Cortex of kidney (tissue), 1 donor: ENCODE measurements at places on chromosomes 2 and 18.

DNA sequence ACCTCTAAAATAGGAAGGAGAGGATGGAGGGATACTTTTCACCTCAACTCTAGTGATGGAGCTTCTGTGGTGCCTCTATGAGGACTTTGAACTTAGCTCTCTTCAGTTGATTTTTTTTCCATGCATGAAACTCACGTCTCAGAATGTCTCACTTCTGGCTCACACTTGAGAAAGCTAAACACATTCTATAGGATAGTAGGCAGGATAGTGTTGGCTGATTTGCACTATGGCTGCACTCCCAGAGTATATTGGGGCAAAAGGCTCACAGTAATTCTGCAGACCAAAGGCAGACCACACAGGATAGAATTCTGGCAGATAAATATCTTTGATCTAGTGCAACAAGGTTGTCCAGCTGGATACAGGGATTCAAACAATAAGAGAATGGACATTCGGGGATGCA, 1093.5 kb downstream of the LRP1B start:
- no peak for DNase-seq

- no peak for DNase-seq
Measured at GRCh38 chr2:4420032-4420431, 716.7 kb downstream of the DCDC2C start.

DNA sequence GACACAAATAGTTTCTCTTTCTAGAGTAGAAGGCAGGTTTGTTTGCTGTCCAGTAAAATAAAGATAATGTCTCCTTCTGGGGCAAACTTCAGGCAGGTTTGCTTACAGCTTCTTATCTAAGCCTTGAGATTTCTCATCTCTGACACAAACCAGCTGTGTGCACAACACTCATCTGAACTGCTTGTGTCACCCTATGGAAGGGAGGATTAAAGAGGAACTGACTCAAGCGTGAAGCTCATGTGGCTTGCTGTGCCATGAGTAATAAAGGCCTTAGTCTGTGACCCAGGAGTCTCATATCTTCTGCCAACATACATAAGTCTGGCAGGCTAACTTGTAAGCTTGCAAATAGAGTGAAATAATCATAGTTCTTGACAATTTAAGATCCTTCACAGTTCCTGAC, 24.2 kb upstream of the CPO start:
- no peak for DNase-seq

- DNase-seq = no peak
Measured at GRCh38 chr2:162182395-162182794, 30.3 kb upstream of the GCG start.

GRCh38 chr18:25279133-25279532, 72.8 kb downstream of the ZNF521 start:
- DNase-seq = no peak

DNA sequence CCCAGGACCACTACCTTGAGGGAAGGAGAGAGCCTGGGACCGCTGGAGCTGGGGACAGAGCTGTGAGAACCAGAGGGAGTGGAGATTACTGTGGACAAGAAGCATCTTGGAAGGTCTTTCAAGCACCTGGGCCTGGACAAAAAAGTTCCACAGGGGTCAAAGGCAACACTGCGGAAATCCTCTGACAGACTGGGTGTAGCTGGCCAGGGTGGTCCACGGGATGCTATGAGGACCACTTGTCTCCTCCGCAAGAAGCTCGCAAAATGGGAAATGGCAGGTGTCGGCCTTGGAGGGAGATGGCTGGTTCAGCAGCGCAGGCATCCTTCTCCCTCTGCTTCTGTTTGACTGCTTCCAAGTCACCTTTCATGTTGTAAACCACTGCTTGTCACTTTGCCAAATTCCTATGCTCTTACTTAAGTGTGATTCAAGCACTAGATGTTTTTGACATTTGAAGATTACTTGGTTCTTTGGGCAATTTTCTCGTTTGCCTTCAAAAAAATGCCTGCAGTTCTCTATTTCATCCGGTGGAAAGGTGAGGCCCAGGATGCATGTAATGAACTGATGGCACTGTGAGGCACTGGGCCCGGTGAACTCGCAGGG, 27.7 kb downstream of the KLHL29 start:
- no peak for DNase-seq

GRCh38 chr18:30709595-30709994, 332.9 kb downstream of the DSC3 start:
- DNase-seq = no peak

- DNase-seq = no peak
Measured at GRCh38 chr2:61538920-61539520, 864 bp upstream of the XPO1 start.

DNA sequence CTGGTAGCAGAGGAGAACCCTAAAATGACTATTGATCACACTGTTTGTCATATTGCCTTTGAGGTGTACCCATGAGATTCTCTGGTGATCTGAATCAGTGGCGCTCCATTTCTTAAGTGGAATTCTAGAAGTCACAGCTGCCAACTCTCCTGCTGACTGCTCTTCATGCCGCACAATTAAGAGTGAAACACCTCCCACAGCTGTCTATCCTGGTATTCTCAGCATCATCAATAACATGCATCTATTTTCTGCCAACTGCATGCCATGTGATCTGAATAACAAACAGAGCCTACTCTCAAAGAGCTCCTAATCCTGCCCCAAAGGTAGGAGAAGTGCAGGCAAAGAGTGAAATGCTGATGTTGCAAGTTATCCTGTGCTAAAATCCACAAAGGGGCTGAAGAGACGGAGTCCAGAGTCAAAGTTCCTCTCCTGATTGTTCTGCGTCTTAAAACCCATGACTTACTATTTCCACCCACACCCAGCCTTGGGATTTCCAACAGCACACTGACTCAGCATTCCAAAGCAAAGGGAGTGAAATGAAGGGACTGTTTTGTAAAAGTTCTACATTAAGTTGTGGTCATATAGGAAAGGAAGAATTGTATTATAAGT, 13.7 kb upstream of the DAPL1 start:
- DNase-seq = no peak

DNA sequence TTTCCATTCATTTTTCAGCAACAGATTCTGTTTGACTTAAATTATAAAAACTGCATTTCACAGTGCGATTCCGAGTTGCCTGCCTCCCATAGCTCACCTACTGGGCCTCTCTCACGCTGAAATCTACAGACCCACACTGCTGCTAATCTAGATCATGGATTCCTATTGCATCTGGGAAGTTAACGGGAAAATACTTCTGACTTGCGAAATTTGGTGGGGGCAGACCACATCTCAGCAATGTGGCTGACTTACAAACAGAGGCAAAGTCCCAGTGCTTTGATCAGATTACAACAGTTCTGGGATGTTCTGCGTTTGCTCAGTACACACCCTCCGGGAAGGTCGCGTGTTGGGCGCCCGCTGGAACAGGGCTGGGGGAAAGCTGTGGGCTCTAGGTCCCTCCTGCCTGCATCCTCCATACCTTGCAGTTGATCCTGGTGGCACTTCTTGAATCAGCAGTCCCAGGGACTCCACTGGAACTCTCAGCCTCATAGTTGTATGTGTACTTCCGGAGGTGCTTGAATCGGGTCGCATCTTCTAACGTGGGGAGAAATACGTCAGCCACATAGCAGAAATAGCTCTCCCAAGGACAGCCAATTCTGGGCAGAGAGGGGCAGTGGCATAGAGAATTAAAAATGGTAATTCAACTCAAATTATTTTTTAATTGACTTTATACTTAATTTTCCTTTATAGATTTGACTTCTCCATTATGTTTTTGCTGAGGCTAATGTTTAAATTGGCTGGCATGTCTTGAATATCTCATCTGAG, 1.7 kb downstream of the APOB start:
- no peak for DNase-seq

DNA sequence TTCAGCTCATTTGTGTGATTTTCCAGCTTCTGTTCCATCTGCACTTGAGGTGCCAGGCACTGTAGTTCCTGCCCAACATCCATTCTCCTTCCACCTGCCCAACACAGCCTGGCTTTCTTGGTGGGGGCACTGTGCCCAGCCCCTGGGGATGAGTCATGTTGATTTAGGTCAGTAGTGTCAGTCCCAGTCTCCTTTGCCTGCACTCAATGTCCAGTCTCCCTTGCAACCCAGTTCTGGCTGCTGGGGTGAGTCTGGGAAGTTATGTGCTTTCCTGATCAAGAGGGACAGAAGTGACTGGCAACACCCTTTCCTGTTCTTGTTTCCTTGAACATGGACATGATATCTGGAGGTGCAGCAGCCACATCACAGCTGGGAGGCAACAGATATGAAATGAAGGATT, 1.5 kb upstream of the ASB18 start:
- no peak for DNase-seq

DNA sequence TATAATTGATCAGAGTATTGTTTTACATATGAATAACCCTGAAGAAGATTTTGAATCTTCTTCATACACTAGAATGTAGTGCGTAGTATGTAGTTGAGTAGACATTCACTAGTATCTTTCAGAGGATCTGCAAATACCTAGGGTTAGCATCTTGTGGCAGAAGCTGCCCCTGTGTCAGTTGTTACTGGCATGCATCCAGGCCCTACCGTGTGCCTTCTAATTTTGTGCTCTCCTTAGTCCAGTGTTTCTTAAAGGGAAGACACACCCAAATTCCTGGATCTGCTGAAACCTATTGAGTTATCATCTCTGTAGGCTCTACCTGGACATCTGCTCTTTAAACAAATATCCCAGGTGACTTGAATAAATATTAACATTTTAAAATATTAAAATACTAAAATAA, 99.7 kb upstream of the SERTAD2 start:
- DNase-seq = no peak

DNA sequence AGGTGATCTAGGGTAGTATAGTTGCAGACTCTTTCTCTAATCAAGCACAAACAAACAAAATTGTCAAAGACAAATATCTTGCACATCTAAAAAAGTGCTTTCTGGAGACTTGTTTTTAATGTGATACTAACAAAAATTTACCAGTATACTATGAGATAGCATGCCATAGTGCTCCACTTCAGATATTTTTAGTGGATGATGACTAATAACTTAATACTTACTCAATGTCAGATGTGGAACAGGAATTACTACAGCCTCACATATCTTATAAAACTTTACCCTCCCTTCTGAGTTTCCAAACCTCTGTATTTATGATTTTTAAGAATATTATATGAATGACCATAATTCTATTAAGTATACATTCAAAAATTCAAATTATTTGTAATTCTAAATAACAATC, 1162.0 kb upstream of the SLC39A10 start:
- no peak for DNase-seq

DNA sequence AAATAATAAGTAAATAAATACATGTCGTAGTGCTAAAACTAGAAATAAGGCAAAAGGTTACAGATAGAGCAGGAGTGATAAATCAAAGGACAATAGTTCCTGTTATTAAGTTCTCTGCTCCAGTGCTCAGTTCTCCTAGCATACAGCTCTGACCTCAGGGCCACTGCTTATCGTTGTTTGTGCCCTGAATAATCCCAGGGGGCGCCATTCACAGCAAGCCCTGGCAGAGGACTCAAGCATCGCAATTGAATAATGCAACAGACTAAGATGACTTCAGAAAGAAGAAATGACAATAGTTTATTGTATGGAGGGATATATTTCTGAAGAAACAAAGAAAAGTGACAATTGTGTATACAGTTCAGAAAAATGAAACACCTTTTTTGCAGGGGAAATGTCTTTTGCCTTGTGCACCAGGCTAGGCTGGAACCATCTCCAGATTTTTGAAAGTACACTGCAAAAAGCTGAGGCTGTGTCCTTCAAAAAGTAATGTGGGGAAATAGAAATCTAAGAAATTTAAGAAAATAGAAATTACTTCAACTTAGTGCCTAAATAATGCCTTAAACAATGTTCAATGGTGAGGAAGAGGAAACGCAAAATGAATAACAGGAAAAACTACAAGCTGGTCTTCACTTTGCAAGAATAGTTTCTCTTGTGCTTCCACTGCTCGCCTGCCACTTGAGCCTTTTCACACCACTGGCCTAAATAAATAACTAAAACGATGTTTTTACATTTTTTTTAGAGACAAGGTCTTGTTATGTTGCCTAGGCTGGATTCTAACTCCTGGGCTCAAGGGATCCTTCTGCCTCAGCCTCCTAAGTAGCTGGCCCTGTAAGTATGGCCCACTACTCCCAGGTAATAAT, 19.0 kb upstream of the CCNYL1 start:
- no peak for DNase-seq

DNA sequence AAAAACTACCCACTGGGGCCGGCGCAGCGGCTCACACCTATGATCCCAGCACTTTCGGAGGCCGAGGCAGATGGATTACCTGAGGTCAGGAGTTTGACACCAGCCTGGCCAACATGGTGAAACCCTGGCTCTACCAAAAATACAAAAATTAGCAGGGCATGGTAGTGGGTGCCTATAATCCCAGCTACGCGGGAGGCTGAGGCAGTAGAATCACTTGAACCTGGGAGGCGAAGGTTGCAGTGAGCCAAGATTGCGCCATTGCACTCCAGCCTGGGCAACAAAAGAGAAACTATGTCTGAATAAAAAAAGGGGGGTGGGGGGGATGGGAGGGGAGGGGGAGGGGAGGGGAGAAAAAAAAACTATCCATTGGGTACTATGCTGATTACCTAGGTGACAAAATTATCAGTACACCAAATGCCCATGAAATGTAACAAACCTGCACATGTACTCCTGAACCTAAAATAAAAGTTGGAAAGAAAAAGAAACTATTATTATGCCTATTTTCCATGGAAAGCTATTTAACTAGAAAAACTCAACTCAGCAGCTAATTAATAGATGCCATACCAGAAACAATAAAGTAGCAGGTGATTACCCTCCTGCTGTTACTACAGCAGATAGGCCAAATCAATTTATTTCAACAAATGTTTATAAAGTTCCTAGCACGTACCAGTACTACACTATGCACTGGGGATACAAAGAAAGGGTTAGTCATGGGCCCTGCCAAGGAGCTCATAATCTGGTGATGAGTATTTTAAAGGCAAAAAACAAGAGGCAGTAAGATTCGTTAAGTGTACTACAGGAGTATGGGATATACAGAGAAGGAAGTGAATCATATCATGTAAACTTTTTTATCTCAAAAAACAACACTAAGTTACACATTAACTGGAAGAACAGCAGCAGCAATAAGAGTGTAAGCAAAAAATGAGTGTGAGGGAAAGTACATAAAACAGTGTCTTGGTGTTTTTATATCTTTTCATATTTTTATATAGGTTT, 112.8 kb upstream of the SLC39A10 start:
- no peak for DNase-seq

DNA sequence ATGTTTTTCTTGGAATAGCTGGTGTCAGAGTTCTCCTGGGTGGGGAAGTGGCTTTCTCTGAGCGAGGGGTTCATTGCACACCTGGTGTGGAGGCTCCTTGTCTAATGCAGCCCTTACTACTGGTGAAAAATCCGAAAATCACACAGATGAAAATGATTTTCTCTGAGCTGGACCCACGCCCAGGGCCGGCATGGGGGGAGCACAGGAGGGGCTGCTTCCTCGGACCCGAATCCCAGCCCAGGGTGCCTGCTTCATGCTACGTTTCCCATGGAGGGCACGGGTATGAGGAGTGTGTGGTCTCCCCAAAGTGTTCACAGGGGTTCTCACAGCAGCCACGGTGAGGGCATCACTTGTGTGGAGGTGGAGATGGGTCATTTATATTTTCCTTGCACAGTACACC, 288.0 kb upstream of the HDAC4 start:
- DNase-seq = no peak

DNA sequence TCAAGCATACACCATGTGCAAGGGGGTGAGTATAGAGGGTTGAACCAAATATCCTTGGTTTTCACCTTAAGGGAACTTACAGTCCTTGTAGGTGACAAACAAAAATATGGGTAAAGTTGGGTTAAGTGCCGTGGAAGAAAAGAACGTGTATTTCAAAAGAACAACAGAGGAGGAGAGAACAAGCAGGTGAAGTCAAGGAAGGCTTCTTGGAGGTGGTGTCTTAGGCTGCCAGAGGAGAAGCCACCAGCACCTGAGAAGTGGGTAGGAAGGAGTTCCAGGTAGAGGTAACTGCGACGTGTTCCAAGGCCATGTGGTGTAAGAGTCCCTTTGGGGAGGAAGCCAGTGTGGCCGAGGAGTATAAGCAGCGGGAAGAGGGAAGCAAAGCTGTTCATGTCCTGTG, 27.2 kb downstream of the CABLES1 start:
- no peak for DNase-seq
